ENCODE measurements at places on chromosomes 11 and 22.

DNA sequence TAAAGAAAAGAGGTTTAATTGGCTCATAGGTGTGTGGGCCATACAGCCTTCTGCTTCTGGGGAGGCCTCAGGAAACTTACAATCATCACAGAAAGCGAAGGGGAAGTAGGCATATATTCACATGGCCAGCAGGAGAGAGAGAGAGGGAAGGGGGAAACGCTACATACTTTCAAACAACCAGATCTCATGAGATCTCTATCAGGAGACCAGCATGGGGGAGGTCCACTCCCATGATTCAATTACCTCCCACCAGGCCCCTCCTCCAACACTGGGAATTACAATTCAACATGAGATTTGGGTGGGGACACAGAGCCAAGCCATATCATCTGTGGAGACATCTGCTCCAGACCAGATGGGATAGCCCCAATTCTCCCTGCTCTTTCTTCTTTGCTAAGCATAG, 866.0 kb downstream of the BRD1 start:
- DNase-seq, result no peak

DNA sequence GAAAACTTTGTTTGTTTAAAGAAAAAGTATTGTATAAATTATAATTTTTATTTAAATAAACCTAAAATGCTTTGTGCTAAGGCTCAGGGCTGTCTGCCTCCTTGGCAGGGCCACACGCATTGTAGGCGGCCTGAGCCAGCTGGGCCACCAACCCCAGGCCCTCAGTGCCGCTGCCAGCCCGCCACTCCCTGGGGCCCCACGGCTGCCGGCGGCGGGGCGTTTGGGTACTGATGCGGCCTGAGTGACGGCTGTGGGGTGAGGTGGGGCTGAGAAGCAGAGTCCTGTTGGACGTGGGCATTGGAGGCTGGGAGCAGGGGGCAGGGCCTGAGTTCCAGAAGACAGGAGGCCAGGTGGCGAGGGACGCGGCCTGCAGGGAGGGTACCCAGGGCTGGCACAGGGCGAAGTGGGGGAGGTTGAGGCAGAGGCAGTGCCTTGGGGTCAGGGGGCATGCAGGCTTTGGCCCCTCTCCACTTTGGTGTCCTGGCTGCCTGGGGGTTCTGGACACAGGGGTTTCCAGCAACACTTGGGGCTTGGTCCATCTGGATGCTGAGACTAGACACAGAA, 58.3 kb downstream of the CERK start:
- DNase-seq, result no peak

DNA sequence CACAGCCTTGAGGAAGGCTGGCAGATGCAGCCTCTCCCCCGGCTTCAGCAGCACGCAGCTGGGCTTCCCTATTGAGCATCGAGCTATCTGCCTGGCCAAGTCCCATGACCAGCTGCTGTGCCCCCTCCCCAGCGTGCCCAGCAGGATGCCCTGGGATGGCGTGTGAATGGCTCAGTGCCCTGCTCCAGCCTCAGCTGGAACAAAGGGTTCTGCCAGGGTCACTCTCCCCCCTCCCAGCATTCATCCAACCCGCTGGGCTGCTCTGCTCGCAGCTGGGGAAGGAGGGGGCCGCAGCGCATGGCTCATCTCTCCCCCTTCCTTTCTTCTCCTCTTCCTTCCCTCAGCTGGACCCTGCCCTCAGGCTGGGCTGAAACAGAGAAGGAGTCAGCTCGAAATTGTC, 14.5 kb downstream of the LRP4 start:
- DNase-seq, result peak; percentile 98

- no peak for DNase-seq
Observed at GRCh38 chr11:4140067-4140636, 45.6 kb downstream of the RRM1 start.

DNA sequence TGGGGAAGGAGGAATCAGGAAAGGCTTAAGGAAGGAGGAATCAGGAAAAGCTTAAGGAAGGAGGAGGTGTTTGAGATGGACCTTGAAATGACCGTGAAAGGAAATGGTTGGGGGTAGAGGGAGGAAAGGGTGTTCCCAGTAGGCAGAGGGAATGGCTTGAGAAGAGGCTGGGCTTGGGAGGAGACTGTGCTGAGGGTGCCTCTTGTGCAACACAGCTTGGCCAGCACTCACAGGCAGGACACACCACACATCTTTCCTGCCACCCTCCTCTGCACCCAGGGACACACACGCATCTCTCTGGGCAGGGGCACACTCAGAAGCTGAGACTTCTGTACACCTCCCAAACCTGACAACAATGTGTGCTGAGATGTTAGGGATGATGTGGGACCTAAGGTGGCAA, 151.4 kb downstream of the FBXO7 start:
- no peak for DNase-seq

DNA sequence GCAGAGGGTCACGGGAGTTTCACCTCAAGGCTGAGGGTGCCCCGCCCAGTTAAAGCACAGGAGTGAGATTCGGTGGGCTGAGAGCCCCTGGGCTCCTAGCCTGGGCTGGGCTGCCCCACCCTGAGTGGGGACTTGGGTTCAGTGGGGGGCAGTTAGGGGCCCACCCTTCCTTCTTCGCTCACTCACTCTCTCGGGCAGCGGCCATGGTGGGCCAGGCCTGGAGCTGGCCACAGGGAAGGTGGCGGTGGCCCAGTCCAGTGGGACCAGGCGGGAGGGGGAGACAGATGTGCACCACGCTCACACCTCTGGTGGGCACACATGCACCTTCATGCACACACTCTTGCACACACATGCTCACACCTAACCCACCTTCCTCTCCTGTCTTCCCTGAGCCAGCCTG, 6.1 kb downstream of the FLRT1 start:
- no peak for DNase-seq

DNA sequence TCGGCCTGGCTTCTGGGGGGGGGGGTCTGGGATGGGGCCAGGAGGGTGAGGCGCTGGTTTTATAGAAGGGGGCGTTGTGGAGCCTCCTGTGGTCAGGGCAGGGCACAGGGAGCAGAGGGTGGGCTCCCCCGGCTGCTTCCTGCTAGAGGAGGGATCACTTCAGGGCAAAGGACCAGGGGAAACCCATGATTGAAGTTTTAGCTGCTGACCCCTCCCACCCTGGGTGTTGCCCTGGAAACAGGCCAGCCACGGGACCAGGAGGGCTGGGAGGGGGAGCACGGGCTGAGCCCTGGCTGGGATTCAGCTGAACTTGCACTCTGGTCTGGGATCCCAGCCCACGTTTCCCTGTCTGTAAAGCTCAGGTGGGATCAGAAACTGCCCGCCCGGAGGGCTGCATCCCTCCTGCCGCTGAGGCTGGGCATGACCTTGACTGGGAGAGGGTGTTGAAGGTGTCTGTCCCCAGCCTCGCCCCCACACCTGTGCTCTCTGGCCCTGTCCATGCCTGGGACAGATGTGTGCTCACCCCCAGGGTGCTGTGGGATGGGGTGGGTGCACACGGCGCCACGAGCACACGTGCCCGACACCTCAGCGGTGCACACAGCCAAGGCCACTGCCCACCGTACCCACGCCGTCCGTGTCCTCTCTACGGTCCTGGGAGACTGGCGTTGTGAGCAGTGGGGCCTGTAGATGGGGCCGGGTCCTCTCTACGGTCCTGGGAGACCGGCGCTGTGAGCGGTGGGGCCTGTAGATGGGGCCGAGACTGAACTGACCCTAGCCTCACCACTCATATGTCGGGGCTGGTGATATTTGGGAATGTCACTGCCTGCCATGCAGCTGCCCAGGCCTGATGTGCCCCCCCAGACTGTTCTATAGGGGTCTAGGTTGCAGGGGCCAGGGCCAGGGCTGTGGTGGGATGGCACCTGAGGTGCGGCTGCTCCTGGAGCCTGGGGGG, 2.3 kb downstream of the TSPAN4 start:
- peak; percentile 19 for DNase-seq

GRCh38 chr11:100354736-100355135, 332.4 kb upstream of the ARHGAP42 start:
- no peak for DNase-seq

GRCh38 chr11:68928136-68928880, 24.6 kb downstream of the IGHMBP2 start:
- no peak for DNase-seq

GRCh38 chr11:68468217-68468828, 7.8 kb downstream of the PPP6R3 start:
- DNase-seq, result no peak

- DNase-seq, result no peak
Observed at GRCh38 chr11:20321177-20321576, 42.3 kb upstream of the HTATIP2 start.

- no peak for DNase-seq
Observed at GRCh38 chr22:37371491-37371890, 55.8 kb downstream of the ELFN2 start.

DNA sequence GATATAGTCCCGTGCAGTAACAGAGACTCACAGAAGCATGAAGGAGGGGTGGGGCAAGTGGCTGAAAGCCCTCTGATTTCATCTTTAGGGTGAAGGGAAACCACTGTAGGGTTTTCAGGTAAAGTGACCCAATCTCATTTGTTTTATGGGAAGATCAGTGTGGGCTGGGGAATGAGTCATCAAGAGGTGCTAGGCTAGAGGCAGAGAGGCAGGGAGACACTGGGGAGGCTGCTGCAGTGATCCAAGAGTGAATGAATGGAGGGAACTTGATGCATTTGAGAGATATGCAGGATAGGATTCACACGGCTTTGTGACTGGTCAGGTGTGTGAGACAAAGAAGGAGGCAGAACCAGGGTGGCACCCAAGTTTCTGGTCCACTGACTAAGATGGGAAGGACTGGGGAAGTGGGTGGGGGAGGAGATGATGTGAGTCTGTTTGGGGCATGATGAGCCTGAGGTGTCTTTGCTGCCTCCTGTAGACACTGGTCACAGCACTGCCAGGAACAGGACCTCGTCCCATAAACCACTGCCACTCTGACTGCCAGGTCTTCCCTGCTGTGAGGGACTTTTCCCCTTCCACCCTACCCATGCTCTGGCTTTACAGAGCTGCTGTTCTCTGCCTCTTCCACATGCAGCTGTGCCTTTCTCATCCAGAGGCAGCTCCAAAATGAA, 239.0 kb downstream of the TENM4 start:
- no peak for DNase-seq

DNA sequence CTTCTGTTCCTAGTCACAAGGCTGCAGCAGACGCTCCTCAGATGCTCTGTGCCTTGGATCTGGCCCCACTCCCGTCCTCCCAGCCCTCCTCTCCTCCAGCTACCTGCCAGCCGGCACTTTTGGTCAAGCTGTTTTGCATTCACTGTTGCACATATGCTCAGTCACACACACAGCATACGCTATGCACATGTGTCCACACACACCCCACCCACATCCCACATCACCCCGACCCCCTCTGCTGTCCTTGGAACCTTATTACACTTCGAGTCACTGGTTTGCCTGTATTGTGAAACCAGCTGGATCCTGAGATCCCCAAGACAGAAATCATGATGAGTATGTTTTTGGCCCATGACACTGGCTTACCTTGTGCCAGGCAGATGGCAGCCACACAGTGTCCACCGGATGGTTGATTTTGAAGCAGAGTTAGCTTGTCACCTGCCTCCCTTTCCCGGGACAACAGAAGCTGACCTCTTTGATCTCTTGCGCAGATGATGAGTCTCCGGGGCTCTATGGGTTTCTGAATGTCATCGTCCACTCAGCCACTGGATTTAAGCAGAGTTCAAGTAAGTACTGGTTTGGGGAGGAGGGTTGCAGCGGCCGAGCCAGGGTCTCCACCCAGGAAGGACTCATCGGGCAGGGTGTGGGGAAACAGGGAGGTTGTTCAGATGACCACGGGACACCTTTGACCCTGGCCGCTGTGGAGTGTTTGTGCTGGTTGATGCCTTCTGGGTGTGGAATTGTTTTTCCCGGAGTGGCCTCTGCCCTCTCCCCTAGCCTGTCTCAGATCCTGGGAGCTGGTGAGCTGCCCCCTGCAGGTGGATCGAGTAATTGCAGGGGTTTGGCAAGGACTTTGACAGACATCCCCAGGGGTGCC, 109.8 kb downstream of the BCR start:
- DNase-seq, result peak; percentile 21

- DNase-seq, result no peak
Observed at GRCh38 chr11:115420505-115420904, 83.7 kb downstream of the CADM1 start.

Measured in midbrain (tissue), 1 donor.